ENCODE measurements at places on chromosomes 5 and 9.

DNA sequence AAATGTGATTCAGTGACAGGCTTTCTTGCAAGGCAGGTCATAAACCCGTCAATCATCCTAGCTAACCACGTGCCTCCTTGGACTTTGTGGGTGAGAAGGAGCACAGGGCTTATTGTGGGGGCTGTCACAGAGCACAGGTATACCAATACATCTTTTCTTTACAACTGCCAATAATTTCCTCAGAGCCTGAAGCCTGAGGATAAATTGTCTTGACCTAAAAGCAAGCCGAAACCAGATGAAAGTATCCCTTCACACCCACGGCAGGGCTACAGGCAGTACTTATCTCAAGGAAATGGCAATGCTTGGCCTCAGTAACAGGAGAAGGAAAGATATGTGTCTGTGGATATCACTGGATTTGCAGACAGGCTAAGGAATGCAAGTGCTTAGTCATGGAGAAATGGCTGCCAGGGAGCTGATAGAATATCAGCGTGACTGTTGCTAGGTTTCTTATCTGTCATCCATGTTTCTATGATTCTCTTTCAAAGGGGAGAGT, 90.3 kb upstream of the ZNF366 start:
- no peak for DNase-seq

DNA sequence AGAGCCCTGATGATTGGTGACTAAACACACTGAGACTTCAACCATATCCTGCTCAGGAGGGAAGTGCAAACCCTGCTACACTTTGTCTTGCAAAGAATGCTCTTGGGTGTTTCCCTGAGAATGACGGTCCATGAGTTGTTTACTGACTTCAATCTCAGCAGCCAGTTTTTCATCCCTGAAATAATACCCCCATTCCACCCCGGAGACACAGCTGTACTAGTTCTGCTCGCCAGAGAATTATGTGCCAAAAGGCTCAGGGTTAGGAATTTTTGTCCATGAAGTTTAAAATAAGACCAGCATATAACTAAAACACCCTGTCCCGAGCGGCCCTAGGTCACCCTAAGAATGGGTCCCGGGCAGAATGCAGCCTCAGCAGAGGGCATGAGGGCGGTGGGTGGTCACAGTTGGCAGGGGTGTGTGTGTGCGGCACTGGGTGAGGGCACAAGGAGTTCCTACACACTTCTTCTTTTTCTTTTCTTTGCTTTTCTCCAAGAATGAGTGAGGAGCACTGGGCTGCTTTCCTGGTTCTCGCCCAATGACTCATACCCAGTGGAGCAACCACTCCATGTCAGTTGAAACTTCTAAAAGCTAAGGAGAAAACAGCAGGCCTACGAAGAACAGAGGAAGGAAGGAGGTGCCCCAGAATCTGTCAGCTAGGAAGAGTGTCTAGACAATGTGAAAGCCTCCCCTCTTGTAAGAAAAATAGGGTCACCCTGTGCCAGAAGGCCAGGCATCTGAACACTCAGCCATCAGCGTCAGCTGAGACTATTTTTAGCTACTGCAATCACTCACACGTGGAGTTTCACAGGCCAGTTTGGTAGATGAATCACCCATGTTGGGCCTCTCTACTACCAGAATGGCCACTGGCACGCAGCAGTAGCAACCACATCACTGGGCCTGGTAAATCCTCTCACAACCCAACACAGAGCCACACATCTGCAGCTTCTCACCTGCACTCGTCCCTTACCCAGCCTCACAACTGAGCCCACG, 105.9 kb downstream of the DPYSL3 start:
- DNase-seq, result no peak

GRCh38 chr9:116419181-116419580, 265.6 kb downstream of the PAPPA start:
- DNase-seq, result no peak

DNA sequence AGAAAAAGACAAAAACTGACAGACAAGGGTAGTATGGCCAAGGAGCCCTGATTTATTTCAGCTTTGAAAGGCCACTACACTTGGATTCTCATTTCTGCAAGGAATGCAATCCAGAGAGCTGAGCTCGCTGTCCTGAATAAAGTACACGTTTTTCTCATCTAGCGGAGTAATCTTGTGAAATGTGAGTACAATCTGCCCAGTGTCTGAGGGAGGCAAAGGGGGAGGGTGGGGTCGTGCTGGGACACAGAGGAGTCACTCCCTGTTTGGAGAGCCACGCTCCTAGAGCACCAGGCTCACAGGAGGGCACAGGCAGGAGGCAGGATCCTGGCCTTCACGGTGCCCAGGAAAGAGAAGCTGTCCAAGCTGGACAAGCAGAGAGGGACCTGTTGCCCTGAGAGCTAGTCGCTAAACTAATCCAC, 51.0 kb upstream of the IFNK start:
- DNase-seq, result no peak

- no peak for DNase-seq
Measured at GRCh38 chr5:116514421-116514970, 60.1 kb downstream of the SEMA6A start.

- DNase-seq, result no peak
Measured at GRCh38 chr9:92829420-92829819, 48.4 kb downstream of the ZNF484 start.

- no peak for DNase-seq
Measured at GRCh38 chr5:76388791-76389512, 14.1 kb upstream of the IQGAP2 start.

DNA sequence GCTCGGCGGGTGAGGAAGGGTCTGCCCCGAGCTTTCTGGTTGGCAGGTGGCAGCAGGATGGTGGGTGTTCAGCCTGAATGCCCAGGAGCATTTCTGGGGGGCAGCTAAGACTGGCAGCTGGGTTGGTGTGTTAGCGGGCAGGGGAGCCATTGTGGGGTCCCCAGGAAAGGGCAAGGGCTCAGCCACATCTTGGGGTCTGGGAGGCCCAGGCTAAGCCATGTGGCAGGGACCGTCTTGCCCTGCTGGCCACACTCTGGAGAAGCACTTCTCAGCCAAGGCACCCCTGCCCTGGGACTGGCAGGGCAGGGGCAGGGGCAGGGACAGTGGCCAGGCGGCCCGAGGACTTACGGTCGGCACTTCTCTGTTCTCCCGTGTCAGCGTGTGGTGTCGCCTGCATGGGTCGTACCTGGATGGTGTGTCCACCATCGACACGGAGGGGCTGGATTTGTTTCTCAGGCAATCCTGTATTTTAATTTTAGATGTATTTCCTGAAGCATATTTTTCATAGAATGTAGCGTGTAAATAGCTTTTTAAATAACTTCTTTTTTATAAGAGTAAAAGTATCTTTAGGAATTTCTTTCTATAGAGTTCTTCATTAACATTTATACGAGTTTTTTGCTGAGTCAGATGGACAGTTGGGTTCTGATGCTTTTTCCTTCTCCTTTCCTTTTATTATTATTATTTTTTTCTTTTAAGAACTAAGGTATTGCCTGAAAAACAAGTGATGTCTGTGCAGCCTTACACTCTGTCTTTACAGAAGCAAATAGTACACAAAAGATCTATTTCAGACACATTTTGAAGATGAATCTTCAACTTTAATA, 102.0 kb downstream of the PHF2 start:
- DNase-seq, result no peak

GRCh38 chr5:116671211-116671736, 96.7 kb upstream of the SEMA6A start:
- no peak for DNase-seq

DNA sequence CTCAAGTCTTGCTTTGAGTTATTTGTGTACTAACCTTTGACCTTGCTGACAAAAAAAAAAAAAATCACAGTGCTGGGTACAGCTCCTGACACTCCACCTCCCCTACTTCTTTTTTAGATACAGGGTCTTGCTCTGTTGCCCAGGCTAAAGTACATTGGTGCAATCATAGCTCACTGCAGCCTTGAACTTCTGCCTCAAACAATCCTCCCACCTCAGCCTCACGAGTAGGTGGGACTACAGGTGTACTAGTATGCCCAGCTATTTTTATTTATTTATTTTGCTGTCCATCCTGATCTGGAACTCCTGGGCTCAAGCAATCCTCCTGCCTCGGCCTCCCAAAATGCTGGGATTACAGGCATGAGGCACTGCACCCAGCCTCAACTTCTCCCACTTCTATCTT, 57.2 kb upstream of the KCNMB1 start:
- DNase-seq, result no peak

DNA sequence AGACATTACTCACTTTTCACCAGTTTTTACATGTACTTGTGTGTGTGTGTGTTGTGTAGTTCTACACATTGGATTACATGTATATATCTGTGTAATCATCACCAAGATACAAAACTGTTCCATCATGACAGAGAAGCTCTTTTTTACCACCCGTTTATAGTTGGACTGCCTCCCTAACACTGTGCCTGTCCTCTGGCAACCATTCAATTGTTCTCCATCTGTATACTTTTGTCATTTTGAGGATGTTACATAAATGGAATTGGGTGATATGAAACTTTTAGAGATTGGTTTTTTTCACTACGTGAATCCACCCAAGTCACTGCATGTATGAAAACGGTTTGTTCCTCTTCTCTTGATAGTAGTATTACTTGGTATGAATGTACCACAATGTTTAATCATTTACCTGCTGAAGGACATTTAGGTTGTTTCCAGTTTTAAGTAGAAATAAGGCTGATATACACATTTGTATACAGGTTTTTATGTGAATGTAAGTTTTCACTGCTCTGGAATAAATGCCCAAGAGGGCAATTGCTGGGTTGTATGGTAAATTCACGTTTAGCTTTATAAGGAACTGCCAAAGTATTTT, 126.2 kb downstream of the MAPKAP1 start:
- DNase-seq, result no peak

DNA sequence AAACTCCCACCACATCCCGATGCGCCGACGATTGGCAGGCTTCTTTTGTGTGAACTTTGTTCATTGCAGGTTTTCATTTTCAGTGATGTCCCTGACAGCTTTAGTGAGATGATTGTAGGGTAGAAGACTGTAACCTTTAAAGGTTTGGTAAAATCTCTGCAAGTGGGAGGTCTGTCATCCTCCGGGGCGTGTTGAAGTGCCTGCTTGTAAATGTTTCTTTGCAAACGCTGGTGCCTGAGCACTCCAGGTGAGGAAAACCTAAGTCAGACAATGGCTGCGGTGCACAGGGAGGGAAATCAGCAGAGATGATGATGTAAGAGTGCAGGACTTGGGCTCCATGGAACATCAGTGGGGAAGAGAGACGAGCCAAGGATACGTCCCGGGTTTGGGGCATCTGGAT, 228.1 kb downstream of the DRD1 start:
- DNase-seq, result no peak

GRCh38 chr5:20087299-20087698, 99.3 kb upstream of the CDH18 start:
- DNase-seq, result no peak

GRCh38 chr5:139150367-139150999, 47.7 kb downstream of the SIL1 start:
- DNase-seq, result no peak

- no peak for DNase-seq
Measured at GRCh38 chr5:80194468-80194867, 61.4 kb downstream of the SERINC5 start.

- no peak for DNase-seq
Measured at GRCh38 chr5:68292316-68292715, 76.8 kb downstream of the PIK3R1 start.

GRCh38 chr9:91489361-91489899, 65.8 kb upstream of the NFIL3 start:
- no peak for DNase-seq

GRCh38 chr9:13165956-13166355, 113.5 kb downstream of the MPDZ start:
- no peak for DNase-seq

- no peak for DNase-seq
Measured at GRCh38 chr9:117541181-117541580, 126.3 kb upstream of the ASTN2 start.

- DNase-seq, result no peak
Measured at GRCh38 chr5:42570966-42571960, 148.0 kb downstream of the GHR start.

GRCh38 chr9:132197315-132197714, 35.5 kb downstream of the NTNG2 start:
- DNase-seq, result no peak

DNA sequence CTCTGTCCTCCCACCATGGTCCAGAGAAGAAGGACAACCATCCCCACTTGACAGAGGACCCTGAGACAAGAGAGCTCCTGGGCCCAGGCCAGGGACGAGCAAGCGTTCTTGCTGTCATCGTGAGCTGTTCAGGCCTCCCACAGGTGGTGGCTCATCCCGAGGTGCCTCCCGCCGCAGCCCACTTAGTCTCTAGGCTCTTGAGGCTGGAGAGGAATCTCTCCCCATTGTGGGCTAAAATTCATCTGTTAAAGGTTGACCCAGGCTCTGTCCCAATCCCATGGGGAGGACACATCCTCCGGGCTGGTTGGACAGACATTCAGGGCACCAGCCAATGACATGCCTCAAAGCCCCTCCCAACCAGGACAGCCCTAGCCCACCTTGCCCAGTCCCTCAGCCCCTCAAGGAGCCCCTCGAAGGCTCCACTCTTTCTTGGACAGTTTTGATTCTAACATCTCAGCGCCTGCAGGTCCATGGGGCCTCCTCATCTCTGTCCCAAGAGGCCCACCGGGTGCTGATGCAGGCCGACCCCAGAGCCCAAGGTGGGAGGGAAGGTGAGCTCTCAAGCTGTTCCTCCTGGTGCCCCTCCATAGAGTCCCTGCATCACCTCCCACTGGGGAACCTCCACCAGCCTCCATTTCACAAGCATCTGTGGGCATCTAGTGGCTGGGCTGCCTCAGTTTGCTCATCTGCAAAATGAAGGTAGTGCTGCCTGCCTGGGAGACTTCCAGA, 52.9 kb downstream of the BARX1 start:
- no peak for DNase-seq

Measured in activated CD8-positive, alpha-beta memory T cell treated with anti-CD3 and anti-CD28 coated beads for 4 hours (primary cell).